ENCODE measurements at places on chromosomes 3 and 15.
A peak's percentile ranks its signal among the peaks of the same experiment; 100 is the strongest.

- peak; percentile 91 for ATAC-seq
These were observed 225.8 kb upstream of the UMPS start for GRCh38 chr3:124504332-124505059.

GRCh38 chr3:157865352-157866000 is 240.7 kb downstream of the SHOX2 start:
- no peak for ATAC-seq

GRCh38 chr3:17075907-17076306 is 191.2 kb downstream of the PLCL2 start:
- ATAC-seq, result no peak

- ATAC-seq, result no peak
These were observed 7.8 kb upstream of the STAC start for GRCh38 chr3:36372534-36372935.

DNA sequence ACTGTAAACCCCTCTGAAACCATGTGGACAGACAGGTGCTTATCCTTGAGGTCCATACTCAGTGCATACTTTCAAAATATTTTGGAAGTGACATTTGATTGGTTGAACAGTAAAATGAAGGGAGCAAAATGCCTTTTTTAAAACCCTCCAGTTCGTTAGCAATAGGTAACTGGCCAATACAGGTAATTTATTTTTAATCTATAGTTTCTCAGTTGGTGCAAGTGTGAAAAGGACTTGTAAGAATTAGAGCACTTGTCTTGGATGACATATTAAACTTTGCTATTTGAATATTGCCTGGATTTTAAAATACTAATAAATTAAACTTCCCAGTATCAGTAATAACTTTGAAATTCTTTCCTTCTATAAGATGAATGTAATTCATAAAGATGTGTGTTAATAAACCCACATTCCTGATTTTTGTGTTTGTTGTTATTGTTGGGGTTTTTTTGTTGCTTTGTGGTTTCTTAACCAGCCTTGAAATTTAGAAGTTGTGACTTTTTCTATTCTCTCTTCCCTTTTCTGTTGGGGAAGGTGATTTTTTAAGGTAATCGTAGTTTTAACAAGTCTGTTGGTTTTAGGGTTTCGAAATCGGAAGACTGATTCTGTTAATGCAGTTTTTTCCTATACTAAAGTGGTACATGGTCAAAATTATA is 90.0 kb downstream of the STT3B start:
- no peak for ATAC-seq

DNA sequence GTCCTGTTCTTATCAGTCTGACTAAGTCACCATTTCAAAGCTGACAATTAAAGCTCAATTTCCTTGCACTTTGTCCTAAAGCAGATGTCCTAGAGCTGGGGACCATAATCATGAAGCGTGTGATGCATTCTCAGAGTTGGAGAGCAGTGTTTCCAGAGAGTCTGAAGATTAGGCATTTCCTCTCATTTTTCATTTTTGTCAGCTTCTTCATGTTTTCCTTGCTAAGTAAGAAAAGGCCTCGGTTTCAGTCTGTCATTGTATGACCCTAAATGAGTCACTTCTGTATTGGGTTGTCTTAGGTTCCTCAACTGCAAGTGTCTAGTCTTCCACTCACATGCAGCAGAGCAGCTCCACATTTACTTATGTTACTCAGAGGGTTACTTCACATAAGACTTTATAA is 257.2 kb upstream of the TPRG1 start:
- peak; percentile 19 for ATAC-seq

GRCh38 chr15:100919481-100920405 is 586 bp downstream of the LRRK1 start:
- ATAC-seq, result no peak

Data from gastroesophageal sphincter (tissue), 4 donors.